ENCODE measurements at places on chromosomes 7 and 10.
A peak's percentile ranks its signal among the peaks of the same experiment; 100 is the strongest.

GRCh38 chr7:122006687-122007086 lies 133.7 kb downstream of the PTPRZ1 start:
- DNase-seq, result no peak

DNA sequence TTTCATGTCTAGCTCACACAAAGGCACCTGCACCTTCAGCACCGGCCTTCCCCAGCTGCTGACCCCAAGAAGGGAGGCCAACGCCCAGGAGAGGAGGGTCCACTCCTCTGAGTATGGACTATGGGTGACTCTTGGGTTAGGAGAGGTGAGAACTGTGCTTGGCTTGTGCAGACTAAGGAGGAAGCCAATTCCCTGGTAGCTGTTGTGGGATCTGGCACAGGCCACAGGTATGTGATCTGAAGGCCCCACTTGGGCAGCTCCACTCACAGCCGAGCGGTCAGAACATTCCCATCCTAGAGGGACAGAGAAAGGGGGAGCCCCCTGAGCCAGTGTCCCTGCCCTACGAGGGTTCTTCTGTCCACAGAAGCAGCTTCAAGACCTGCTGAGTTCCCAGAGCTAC lies 52.8 kb upstream of the FIGNL1 start:
- DNase-seq, result no peak

DNA sequence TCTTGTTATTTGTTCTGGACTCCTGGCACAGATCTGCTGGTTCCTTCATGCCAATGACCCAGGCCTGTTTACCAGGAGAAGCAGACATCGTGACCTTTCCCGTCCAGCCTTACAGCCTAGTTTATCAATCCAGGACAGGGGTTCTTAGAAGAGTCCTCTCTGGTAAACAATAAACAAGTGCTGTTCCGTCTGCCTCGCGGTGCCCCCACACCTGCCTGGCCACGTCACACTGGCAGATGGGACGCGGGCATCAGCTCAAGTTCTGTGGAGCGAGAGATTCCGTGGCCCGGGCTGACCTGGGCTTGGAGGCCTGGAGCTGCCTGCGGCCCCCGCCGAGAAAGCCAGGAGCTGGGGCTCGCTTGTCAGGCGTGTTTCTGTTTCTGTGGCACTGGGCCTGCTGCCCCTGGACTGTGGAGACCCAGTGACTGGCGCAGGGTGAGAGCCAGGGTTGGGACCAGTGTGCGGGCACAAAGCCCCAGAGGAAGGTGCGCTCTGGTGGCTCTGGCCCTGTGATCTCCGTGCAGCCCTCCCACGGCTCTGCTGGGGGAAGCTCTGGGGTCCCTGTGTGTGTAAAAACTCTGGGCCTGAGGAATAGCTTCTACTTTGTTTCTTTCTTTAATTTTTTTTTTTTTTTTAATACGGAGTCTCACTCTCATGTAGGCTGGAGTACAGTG lies 28.4 kb upstream of the PFKFB3 start:
- DNase-seq, result peak; percentile 36

- no peak for DNase-seq
Observed at GRCh38 chr10:43198682-43199005, 60.4 kb downstream of the CSGALNACT2 start.

GRCh38 chr7:155763691-155764437 lies 48.4 kb downstream of the SHH start:
- DNase-seq, result no peak

DNA sequence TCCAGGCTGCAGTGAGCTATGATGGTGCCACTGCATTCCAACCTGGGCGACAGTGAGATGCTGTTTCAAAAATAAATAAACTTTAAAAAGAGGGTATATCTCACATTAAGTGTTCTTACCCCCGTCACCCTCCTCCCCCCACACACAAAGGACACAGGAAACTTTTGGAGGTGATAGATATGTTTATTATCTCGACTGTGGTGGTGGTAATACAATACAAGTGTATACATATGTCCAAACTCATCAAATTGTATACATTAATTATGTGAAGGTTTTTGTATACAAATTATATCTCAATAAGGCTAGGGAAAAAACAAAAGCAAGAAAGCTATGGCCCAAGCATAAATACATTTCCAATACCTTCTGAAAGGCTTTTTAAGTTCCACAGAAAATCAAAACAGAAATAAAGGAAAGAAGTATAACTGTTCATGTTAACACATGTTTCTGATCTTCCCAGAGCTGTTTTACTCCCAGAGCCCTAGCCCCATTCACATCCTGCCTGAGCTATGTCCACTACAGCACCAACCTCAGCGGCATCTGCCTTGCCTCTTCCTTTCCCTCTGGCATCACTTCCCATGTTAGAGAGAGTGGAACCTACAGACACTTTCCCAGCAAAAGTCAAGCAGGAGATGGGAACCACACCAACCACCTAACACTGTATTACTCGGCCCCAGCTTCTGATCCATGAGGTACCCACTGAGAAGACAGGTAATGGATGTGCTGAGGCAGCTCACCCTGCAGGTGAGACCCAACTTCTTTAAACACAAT lies 48.1 kb downstream of the SGMS1 start:
- no peak for DNase-seq

DNA sequence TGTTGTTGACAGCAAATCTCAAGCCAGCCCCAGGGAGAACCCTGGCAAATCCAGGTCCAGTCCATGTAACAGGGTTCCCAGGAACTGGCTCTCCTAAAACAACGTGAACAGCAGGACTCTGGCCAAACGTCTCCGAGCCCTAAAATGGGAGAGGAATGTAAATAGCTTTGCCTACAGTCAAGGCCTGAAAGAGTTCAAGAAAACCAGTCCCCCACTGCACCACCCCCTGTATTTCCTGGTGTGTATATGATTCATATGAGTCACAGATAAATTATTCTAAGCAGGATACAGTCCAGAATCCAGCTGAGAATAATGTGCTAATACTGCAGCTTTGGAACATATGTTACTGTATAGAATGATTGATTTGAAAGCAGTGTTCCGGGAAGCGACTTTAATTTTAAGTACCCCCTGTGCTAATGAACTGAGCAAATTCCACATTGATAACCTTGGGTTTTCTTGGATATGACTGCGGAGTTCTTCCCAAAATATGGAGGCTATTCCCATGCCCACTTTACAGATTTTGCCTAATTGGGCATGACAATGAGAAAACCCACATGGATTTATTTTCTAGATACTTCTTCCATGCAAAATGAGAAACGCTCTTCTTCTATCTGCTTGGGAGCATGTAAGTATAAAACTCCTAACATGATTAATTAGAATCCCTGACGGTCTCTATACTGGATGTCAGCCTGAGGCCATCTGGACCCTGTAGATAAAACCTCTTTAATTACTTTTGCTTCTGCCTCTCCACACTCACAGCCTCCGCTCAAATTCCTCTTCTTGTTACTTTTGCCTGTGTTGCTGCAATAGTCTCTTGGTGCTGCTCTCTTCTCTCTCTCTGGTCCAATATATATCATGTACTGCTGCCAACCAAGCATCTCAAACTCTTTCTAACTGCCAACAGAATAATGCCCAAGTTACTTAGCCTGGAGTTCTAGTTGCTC lies 50.2 kb downstream of the LAMB4 start:
- no peak for DNase-seq

DNA sequence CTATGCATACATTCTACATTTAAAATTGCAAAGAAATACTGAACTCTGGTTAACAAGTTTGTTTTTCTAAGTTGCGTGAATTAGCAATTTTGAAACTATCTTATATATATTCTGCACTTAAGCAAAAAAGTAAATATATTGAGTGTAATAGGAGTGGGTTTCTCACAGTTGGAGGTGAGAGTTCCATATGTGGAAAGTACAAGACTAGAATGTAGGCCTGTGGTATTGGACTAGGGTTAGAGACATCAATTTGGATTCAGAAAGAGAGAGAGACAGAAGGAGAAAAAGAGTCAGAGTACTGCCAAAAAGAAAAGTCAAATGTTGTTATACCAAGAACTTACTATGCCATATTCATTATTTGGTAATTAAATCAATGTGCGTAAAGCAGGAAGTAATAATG lies 47.3 kb upstream of the ITGB8 start:
- DNase-seq, result no peak

DNA sequence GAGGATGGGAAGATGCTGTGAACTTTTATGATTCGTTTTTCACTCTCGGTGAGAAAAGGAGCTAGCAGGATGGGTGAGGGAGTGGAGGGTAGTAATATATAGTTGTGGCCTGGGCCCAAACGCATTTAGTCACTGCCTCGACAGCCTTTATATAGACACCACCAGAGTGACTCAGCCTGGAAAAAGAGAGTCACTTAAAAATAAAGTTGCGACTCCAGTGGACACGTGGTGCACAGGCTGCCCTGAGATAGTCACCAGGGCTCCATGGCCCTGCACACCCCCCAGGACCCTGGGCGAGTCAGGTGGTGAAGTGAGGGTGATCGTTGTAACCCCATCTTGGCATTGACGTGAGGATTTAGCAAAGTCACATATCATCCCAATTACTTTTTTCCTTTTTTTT lies 106.7 kb downstream of the CUX1 start:
- DNase-seq, result no peak

DNA sequence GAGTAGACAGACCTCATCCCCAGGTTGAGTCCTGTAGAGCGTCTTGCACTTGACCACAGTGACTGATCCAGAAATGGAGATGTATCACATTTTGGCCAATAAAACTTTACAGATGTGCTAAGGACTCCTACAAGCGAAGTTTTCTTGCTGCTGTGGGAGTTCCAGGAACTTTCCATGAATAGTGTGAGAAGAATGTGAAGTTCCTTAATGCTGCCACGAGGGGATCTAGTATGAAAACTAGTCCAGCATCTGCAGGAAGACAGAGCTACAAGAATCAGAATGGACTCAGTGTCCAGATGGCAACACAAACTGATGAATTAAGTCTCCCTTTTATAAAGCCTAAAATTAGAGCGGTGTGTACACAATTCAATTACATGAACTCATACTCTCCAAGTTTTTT lies 14.8 kb upstream of the LSM8 start:
- DNase-seq, result no peak

All from hypothalamus (tissue), 51 donors.